Stomach (tissue), 19 donors: ENCODE measurements at places on chromosomes 13 and 19. TPM values are rescaled to one million over a fixed set of nuclear protein-coding genes. Genes with fewer than 3 reads are reported as not detected.

The TPTE2 gene
- not detected for polyA plus RNA-seq

The ZNF865 gene
- polyA plus RNA-seq, result 6.1 TPM

The KLF1 gene
- polyA plus RNA-seq, result 0.05 TPM

The KISS1R gene
- polyA plus RNA-seq, result not detected

The CFAP97D2 gene
- not detected for polyA plus RNA-seq

The SCAMP4 gene
- polyA plus RNA-seq, result 19.4 TPM

The ALOX5AP gene
- 7.4 TPM for polyA plus RNA-seq

The ZNF790 gene
- 2.3 TPM for polyA plus RNA-seq

The ZNF382 gene
- 1.3 TPM for polyA plus RNA-seq

The GPR18 gene
- 0.68 TPM for polyA plus RNA-seq

The CAPN12 gene
- 16.9 TPM for polyA plus RNA-seq

GRCh38 chr19:34179066-34179465 is 6.8 kb downstream of the LSM14A start:
- no peak for DNase-seq

DNA sequence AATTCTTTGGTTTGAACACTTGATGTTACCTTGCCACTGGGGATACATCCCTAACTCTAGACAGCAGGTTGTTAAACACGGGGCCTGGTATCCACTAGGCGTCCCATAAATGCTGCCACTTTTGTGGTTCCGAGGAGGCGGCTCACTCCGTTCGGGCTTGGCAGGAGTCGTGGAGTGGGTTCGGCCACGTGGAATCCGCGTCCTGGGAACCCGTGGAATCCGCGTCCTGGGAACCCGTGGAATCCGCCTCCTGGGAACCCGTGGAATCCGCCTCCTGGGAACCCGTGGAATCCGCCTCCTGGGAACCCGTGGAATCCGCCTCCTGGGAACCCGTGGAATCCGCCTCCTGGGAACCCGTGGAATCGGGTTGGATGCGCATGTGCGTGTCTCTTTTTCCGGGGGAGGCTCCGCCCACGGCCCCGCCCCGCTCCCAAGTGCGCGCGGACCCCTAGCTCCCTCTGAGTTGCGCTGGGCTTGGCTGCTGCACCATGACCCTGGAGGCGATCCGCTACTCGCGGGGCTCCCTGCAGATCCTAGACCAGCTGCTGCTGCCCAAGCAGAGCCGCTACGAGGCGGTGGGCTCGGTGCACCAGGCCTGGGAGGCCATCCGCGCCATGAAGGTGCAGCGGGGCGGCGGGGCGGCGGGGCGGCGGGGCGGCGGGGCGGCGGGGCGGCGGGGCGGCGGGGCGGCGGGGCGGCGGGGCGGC is at the start of gene MRI1:
TSS of gene MRI1 (plus strand) at position 422 of the 707 bp plus-strand sequence. CDS start at position 489, 67 bp downstream.
- peak; percentile 95 for DNase-seq

GRCh38 chr19:45296355-45296754 is 26.3 kb downstream of the CKM start:
- no peak for DNase-seq

DNA sequence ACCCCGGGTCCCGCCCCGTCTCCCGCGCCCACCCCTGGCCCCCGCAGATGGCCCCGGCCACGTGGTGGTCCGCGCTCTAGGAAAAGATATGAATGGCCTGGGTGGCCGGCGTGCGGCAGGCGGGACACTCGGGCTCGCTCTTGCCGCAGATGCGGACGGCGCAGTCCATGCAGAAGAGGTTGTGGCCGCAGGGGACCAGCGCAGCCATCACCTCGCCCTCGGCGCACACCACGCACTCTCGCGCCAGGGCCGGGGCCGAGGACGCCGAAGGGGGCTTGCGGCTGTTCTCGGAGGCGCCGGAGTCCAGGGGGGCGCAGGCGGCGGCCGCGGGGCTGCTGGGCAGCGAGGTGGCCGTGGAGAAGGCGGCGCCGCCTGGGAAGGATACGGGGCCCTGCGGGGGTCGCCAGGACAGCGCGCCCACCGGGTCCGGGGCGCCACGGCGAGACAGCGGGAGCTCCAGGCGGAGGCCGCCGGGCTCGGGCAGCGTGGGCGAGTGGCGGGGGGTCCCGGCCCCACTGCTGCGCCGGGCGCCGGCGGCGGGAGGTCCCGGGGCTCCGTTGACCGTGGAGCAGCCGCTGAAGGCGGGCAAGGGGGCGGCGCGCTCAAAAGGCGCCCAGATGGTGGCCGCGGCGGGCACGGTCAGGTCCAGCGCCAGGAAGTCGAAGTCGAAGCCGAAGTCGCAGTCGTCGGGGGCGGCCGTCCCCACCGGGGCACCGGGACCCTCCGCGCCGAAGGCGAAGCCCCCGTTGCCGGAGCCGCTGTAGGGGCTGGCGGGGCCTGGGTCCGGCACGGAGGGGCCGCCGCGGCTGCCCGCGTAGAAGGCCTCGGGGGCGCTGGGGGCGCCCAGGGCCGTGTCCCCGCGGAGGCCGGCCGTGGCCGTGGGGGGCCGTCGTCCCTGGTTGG is 12.4 kb downstream of the MEX3D start:
- DNase-seq, result no peak

DNA sequence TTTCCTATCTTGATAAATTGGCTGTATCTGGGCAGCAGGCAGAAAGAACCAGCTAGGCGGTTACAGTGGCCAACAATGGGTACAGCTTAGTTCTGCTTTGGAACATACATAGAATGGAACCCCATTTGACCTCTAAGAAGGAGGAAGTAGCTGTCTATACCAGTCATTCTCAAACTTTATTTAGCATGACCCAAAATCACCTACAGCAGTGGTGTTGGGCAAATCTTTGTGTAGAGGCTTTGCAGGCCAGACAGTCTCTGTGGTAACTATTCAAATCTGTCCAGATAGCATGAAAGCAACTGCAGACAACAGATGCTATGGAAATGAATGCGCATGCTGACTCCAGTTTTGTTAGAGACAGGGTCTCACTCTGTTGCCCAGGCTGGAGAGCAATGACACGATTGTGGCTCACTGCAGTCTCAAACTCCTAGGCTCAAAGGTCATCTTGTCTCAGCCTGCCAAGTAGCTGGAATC is 12.0 kb upstream of the KCNC3 start:
- no peak for DNase-seq

GRCh38 chr19:56134654-56134921 is 6.5 kb upstream of the ZNF444 start:
- no peak for DNase-seq

DNA sequence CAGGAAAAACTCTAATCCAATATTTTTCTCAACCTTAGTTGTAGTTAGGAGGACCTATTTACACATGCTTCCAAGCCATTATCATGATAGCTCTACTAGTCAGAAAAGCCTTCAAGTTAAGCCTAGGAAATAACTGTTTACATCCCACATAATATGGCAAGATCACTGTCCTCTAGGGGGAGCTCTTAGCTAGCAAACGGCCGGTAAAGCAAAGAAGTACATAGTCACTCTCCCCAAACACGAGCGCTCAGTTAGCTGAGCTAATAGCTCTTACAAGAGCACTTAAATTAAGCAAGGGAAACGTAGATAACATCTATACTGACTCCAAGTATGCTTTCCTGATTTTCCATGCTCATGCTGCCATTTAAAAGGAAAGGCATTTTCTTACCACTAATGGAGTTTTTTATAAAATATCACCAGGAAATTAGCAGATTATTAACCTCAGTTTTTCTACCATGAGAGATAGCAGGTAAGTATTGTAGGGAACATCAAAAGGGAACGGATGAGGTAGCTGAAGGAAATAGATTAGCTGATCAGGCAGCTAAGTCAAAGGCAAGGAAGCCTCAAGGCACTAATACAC is 100.6 kb upstream of the PABPC3 start:
- DNase-seq, result peak; percentile 52

- DNase-seq, result no peak
These were observed 22.5 kb upstream of the NDFIP2 start for GRCh38 chr13:79458436-79458835.

- peak; percentile 65 for DNase-seq
These were observed 418 bp downstream of the ZNF444 start for GRCh38 chr19:56141417-56141993.

DNA sequence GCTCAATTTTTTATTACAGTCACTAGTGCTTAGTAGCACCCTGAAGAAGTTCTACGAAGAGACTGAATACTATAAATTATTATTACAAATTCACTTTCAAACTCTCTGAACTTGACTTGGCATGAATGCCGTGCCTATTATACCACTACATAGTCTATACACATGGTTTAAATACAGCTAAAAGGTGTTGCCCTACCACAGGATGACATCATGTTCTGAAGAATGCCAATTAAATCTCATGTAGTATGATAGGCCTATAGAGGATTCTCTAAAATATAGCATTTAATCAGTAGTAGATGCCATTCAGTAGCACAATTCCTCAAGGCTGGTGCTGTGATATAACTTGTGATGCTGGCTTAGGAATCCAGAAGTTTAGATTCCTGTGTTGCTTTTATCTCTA is 16.7 kb upstream of the POSTN start:
- DNase-seq, result no peak

DNA sequence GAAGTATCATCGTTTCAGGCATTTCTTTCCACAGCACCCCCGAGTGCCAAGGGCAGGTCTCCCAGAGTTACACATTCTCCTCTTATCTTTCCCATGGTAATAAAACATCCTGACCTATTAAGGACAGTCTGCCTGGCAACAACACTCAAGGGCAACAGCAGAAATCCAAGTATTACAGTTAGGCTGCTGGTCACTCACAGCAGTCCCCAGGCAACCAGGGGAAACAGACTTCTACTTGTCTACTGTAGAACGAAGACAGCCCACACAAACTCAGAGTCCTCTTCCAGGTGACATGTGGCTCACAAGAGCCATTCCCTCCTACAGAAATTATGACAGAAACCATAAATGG is 24.3 kb downstream of the RCBTB1 start:
- DNase-seq, result no peak

DNA sequence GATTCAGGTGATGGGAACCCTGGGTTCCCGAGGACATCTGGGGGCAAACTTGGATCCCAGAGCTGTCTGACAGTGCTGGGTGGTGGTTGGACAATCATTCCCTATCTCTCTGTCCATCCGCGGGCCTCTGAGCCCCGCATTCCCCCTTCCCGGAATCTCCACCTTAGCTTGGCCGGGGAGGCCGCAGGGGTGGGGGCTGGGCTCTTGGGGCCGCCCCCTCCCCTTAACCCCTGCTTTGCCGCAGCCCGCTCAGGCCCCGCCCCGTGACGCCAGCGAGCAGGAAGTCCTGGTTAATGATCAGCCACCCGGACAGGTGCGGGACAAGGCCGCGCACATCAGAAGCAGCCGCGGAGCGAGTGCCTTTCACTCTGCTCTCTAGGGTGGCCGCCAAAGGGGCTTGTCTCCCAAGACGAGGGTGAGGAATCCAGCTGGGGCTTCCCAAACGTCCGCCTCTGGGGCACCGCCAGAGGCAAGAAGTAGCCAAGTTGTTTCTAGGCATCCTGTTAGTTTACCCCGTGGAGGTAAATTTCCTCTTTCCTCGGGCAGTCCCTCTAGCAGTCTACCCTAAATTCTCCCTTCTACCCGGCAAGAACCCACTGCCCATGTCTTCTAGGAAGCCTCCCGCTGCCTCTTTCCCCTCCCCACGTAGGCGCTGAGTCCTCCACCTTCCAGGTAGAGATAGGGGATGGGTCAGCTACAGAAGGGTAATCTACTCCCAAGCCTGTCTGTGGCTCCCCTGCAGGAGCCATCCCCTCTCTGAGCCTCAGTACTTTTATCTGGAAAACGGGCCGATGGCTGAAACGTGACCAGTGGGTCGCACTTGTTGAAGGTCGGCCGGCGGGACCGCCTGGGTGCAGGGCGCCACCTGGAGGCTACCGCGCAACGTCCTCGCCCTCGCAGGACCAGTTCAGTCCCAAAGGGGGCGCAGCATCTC is 3.0 kb downstream of the IRF2BP1 start:
- peak; percentile 97 for DNase-seq

DNA sequence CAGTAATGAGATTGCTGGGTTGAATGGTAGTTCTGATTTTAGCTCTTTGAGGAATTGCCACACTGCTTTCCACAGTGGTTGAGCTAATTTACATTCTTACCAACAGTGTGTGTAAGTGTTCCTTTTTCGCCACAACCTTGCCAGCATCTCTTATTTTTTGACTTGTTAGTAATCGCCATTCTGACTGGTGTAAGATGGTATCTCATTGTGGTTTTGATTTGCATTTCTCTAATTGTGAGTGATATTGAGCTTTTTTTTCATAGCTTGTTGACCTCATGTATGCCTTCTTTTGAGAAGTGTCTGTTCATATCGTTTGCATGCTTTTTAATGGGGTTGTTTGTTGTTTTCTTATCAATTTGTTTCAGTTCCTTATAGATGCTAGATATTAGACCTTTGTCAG is 245.0 kb downstream of the MTUS2 start:
- DNase-seq, result no peak

DNA sequence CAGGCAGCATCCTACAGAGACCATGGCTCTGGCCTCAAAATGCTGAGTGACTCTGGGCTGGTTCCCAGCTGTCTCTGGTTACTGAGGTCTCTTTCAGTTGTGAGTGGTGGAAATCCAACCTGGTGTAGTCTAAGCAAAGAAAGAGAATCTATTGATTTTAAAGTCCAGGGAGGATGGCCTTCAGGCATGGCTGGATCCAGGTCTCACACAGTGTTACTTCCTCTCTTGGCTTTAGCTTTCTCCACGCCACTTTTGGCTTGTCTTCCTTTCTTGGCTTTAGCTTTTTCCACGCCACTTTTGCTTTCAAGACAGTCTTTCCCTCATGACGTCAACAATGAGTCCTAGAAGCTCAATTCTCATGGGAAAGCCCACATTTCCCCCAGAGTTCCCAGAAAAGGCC is 4.1 kb downstream of the CYP4F3 start:
- no peak for DNase-seq

- DNase-seq, result no peak
These were observed 1001.1 kb downstream of the OLFM4 start for GRCh38 chr13:54029720-54030119.

DNA sequence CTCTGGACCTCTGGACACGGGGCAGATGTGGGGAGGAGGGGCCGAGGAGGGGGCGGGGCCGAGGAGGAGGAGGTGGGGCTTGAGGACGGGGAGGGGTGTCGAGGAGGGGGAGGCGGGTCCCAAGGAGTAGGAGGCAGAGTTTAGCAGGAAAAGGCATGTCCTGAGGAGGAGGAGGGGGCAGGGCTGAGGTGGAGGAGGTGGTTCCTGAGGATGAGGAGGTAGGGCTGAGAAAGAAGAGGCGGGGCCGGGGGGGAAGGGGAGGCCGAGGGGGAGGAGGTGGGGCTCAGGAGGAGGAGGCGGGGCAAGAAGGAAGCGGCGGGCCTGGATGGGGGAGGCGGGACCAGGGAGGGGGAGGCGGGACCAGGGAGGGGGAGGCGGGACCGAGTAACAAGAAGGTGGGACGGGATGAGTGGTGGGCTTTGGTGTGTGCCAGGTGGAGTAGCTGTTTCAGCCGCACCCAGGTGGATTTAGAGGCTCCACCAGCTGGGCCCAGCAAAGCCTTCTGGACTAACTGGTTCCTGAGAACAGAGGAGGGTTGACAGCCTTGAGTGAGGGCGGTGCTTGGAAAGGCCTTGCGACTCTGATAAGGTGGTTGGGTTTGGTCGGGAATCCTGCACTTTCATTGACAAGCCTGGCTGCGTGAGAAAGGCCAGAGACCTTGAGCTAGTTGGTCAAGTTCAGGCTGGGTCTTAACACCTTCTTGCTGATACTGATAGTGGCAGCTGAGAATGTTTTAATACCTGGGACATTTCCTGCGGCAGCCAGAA is 7.7 kb downstream of the TECR start:
- peak; percentile 87 for DNase-seq
